Neural crest cell (in vitro differentiated cells): ENCODE measurements at places on chromosomes 3 and 15.

- no peak for DNase-seq
These were observed 98.9 kb downstream of the FMN1 start for GRCh38 chr15:33095641-33096040.

GRCh38 chr15:63211549-63211948, 22.1 kb downstream of the RAB8B start:
- no peak for DNase-seq

- DNase-seq = no peak
These were observed 31.8 kb downstream of the PCOLCE2 start for GRCh38 chr3:142857056-142857455.

DNA sequence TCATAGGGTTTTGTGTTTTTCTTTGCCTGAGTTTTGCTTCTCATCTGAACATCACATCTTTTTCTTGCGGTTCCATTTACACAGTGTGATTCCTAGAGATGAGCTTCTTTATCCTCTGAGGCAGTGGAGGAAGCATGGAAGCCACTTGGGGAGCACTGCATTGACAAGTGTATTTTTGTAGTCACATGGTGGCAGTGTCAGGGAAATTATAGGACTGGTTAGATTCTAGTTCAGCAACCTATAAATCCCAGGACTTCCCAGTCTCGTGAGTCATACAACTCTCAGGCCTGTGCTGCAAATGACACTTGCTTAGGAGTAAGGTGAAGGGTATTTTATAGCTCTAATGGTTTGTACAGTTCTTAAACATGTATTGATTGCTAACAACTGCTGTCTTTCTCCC, 58.4 kb downstream of the RBM6 start:
- no peak for DNase-seq

DNA sequence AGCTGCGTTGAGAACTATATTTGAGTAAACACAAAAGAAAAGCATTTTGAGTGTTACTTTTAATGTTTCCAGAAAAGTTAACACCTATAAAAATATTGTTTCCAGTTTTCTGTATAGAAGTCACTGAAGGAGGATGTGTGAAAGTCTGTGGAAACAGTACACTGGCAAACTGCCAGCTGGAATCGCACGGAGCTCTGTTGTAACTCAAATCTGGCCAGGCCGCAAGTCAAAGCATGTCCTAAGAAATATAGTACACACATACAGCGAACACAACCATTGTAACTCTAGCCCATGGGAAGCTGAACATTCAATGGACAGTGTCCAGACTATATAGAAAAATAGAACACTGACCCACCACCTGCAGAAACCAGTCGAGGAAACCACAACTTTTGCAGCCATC, 657.2 kb downstream of the FHIT start:
- no peak for DNase-seq

DNA sequence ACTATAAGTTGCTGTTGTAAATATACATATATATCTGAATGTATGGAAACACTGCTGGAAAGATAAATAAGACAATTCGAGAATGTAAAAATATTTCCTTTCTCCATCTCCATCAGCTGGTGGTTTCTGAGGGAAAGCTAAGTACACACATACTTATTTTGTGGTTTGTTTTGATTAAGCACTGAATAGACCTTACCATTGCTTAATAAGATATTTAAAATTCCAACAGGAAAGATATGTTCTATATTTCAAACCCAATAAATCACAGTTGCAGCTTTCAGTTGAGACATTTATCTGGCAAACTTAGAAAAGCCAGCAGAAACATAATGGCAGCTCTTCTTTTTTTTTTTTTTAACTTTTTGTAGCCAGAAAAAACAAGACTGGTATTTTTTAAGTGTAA, 160.4 kb downstream of the VGLL3 start:
- DNase-seq = no peak

DNA sequence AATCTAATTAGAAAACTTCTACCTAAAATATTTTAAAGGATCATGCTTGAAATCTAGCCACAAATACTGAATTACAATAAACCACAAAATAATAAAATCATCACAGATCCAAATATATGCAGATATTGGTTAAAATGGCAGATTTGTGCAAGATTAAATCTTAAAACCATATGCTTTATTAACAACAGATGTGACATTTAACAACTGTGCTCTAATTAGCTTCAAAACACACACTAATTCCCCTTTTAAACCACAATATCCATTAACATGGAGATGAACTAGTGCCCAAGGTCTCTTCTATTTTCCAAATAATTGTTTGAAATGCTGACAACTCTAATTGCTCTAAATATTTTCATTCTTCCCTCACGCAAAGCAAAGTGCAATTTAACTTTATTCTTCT, 1530.3 kb downstream of the SI start:
- no peak for DNase-seq

DNA sequence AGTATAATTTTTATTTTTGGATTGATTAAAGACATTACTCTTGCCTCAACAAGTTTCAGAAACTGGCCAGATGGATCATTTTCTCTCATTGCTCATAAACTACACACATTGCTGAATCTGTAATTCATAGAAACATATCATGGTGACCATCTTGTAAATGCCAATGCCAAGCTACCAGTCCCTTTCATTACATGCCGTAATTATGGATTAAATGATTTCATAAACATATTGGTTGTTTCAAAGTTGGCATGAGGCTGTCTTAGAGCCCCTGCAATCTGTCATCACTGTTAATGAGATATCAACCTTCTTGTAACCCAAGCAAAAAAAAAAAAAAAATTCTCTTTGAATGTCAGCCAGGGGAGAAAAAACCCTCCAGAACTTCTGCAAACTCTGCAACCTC, 112.2 kb downstream of the DCLK3 start:
- DNase-seq = no peak
